ENCODE measurements at places on chromosomes 13 and 19.

DNA sequence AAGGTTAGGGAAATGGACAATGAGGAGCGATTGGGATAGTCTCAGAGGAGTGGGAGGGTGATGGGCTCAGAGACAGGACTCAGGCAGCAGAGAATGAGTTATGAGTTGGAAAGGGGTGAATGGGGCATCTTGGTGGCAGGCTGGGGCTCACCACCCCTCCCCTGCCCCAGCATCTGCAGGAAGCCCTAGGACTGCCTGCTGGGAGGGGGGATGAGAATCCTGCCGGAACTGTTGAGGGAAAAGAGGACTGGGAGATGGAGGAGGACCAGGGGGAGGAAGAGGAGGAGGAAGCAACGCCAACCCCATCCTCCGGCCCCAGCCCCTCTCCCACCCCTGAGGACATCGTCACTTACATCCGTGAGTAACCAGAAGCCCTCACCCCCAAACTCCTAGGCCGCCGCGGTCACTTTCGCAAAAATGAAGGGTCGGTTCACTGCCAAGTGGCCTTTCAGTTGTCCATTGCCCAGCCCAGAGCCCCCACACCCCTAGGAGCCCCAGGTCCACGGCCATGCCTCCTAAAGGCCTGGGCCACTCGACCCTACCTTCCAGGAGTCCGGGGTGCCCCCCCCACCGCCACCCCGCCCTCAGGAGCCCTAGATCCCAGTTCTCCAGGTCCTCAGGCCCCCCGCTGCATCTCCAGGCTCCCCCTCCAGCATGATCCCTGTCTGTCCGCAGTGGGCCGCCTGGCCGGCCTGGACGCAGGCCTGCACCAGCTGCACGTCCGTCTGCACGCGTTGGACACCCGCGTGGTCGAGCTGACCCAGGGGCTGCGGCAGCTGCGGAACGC is 764 bp downstream of the CLEC11A start:
- no peak for DNase-seq

DNA sequence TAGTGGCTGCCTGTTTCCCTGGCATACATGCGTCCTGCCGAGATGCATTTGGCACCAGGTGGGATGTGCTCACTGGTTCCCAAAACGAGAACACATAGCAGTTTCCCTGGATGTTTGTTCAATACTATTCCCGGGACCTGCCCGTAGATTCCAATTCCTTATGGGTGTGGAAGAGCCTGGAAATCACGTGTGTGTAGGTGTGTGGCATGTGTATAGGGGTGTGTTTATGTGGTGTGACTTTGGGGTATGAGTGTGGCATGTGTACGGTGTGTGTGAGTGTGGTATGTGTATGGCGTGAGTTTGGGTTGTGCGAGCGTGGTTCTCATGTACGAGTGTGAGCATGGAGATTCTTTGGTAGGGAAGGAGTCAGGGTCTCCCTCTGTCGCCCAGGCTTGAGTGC is 2.9 kb upstream of the F7 start:
- no peak for DNase-seq

DNA sequence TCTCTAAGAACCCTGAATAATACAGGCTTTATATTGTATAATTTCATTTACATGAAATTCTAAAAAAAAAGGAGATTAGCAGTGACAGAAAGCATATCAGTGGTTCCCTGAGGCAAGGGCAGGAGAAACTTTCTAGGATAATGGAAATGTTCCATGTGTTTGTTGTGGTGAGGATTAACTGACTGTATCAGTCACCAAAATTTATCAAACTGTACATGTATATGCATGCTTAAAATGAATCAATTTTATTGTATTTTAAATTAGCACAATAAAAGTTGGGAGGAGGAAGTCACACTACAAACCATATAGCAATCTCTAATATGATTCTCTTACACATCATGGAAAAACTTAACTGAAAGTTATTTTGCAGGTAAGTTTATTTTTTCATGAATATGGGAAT is 396.8 kb downstream of the EFNB2 start:
- DNase-seq = no peak

DNA sequence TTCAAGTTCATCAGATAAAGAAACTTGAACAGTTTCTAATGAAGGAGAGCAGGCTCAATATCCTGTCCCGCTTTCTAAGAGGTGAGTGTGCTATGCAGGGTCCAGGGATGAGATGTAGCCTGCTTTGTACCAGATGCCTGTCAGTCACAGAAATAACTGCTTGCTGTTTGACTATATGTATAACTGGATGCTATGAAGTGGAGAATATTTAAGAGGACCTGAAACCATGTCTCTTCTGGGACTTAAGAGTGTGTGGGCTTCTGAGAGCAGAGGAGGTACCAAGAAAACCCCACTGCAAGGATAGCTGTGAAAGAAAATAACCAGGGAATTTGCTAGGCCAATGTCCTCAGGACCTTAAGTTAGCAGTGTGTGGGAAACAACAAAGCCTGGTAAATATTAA is 246.3 kb upstream of the RFC3 start:
- no peak for DNase-seq

GRCh38 chr13:101489643-101490405 is 37.3 kb downstream of the ITGBL1 start:
- DNase-seq = no peak

GRCh38 chr13:88840085-88840484 is 1168.9 kb downstream of the SLITRK5 start:
- no peak for DNase-seq

GRCh38 chr19:27887946-27888345 is 1325.0 kb downstream of the UQCRFS1 start:
- DNase-seq = no peak

GRCh38 chr19:54153731-54154326 is 5.7 kb downstream of the LENG1 start:
- no peak for DNase-seq

- no peak for DNase-seq
Observed at GRCh38 chr13:47303626-47304025, 406.8 kb upstream of the HTR2A start.

- no peak for DNase-seq
Observed at GRCh38 chr13:99406799-99407201, 94.5 kb upstream of the TM9SF2 start.

GRCh38 chr19:4624733-4625362 is 14.5 kb upstream of the TNFAIP8L1 start:
- no peak for DNase-seq

DNA sequence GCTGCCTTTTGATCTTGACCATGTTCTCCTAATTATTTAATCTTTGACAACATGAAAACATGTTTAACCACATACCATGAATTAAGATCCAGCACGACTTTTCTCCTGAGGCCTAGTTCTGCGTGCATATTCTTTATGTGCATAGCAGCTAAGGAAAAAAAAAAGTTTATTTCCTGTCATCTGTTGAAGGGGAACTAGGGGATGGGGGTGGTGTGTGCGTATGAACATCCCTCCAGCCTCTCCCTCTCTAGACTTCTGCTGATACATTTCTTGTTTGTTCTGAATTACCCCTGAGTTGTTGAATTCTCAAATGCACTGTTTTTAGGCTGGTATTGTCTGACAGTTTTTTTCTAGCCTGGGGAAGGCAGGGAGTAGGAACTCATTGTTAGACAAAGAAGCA is 543.3 kb downstream of the FGF9 start:
- DNase-seq = no peak

- no peak for DNase-seq
Observed at GRCh38 chr13:22175241-22175640, 504.4 kb downstream of the FGF9 start.

DNA sequence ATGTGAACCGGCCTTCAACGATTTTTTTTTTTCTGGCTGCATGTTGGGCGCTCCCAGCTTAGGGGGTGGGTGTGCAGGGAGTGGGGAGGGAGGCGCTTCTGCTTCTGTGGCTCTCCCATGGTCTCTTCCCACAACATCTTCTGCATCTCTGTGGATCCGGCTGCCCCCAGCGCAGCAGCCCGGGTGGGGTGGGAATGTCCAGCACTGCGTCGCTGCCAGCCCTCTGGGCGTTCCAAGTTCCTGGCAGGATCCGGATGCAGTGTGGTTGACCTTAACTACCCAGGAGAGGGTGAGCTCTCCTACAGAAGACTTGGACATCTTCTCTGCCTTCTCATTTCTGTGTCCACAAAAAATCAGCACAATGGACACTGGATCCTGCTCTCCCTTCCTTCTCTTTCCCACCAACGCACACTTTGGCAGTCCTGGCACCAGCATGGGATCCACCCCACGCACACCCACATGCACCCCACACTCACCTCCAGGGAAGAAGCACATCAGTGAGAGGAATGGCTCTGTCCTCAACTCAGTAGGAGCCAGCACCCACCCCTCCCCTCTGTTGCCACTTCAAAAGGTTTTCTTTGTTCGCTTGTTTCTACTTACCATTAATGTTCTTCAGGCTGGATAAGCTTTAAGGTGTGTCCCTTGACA is 177.3 kb downstream of the COL4A1 start:
- DNase-seq = no peak

DNA sequence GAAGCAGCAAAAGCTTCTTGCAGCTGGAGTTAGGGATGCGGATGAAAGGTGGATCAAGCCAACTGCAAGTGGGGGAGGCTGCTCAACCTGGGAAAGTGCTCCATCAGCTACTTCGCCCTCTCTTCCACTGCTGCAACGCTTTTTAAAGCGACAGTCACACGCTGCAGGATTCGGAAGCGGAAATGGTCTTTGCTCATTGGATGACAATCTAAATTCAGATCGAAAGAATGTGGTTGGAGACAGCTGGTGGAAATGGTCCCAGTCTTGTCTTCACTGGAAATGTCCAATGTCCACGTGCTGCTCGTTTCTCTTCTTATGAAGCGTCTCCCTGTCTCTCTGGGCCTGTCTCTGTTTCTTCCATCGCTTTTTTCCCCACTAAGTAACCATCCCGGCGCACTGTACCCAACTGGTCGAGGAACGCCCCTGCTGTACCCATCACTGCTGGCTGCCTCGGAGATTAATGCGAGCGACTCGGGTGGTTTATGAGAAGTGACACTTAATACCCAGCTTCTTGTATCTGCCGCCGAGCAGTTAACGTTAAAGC is 2.1 kb upstream of the FGF9 start:
- DNase-seq = no peak

- no peak for DNase-seq
Observed at GRCh38 chr13:23696610-23697009, 126.4 kb downstream of the TNFRSF19 start.

GRCh38 chr19:42474743-42475142 is 32.0 kb upstream of the CXCL17 start:
- DNase-seq = no peak

GRCh38 chr19:34082289-34083077 is 89.8 kb upstream of the LSM14A start:
- DNase-seq = no peak

GRCh38 chr13:49292742-49293486 is 45.2 kb downstream of the CDADC1 start:
- DNase-seq = no peak

GRCh38 chr19:27859689-27860088 is 1353.3 kb downstream of the UQCRFS1 start:
- DNase-seq = no peak

GRCh38 chr19:8069096-8069973 is 16.8 kb downstream of the CCL25 start:
- DNase-seq = no peak

- DNase-seq = no peak
Observed at GRCh38 chr13:26420282-26420960, 137.1 kb upstream of the WASF3 start.

- DNase-seq = no peak
Observed at GRCh38 chr13:107778094-107778493, 437.2 kb downstream of the LIG4 start.

GRCh38 chr13:74061926-74062595 is 72.1 kb downstream of the KLF12 start:
- no peak for DNase-seq

DNA sequence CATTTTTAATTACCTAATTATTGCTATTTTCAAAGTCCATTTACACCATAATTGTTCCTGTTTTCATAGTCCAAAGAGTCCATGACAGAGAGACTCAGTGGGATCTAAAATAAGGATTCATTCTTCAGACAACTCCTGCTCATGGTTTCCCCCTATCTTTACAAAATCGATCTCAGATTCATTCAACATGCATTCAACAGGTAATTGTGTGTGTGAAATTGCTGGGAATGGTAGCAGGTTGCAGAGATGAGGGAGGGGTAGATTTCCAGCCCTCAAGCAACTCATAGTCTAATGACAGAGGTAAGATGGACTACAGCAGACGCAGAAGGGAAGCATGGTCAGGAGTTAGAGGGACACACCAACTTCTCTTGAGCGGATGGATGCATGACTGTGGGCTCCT is 138.1 kb downstream of the TSHZ3 start:
- DNase-seq = no peak

DNA sequence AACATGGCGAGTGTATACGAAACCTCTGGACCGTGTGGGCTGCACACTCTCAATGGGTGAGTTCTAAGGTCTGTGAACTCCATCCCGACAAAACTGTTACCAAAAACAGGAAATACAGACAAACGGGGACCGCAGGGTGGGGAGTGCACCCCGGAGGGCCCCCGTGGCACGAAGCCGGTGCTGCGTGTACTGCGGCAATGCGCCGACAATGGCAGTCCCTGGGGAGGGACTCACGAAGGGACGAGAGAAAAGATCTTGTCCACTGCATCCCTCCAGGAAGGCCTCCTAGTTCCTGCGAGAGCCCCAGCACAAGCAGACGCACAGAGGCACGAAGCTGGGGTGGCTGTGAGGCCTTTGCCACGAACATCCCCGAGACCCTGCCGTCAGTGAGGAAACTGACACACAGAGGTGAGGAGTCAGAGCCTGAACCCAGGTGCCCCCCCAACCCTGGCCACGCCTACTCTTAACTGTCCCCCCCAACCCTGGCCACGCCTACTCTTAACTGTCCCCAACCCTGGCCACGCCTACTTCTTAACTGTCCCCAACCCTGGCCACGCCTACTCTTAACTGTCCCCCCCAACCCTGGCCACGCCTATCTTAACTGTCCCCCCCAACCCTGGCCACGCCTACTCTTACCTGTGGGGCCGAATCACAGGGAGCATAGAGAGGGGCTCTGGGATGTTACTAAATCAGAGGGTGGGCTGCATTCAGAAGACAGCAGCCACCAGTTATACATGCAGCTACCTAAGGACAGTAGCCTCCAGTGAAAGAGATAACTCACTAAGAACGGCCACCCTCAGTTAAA is 4.2 kb downstream of the MED16 start:
- DNase-seq = no peak

- DNase-seq = no peak
Observed at GRCh38 chr13:71524245-71524612, 342.8 kb downstream of the DACH1 start.

GRCh38 chr13:109874484-109875454 is 88.4 kb upstream of the IRS2 start:
- no peak for DNase-seq

DNA sequence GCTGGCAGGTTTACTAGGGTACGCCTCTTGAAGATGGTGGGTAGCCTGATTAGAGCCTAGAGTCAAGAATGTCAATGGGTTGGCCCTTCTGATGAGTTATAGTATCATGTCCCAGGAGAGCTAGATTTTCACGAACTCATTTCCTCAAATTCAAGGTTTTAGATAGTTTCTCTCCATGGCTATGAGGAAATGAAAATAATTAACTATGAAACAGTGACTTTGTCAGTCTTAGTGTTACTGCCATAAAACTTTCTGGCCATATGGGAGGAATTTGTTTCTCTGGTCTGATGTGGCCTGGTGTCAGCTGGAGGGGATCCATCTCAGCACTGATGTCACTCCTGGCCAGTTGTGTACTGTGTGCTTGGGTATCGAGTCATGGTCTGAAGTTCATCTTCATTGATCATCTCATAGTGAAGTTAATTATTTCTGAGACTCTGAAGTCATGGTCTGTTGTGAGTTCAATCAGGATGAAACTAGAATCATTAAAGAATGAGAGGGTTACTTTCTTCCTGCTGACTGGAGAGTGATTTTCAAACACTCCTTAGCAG is 49.4 kb upstream of the TNFSF11 start:
- DNase-seq = no peak

GRCh38 chr13:39016087-39016486 is 21.8 kb downstream of the PROSER1 start:
- DNase-seq = no peak

Data from stimulated activated CD4-positive, alpha-beta T cell treated with anti-CD3 and anti-CD28 coated beads, Interleukin-12 subunit alpha, Interleukin-12 subunit beta, amount 100 ng/mL, for 24 hours (primary cell).